ENCODE measurements at places on chromosomes 11 and 22. TPM values are rescaled to one million over a fixed set of nuclear protein-coding genes. Genes with fewer than 3 reads are reported as not detected.

The GPHA2 gene
- not detected for total RNA-seq

The INPPL1 gene
- total RNA-seq = 64.8 TPM

The YAP1 gene
- 91.4 TPM for total RNA-seq

The OR4C15 gene
- total RNA-seq = not detected

The MAPK8IP1 gene
- 11.0 TPM for total RNA-seq

The MRPL17 gene
- 24.3 TPM for total RNA-seq

The NRXN2 gene
- 9.2 TPM for total RNA-seq

The SBF2 gene
- 48.2 TPM for total RNA-seq

The SPTY2D1 gene
- total RNA-seq = 12.3 TPM

The KIRREL3 gene
- 1.1 TPM for total RNA-seq

The SLN gene
- total RNA-seq = not detected

The TIGD3 gene
- 4.3 TPM for total RNA-seq

The OR5AK2 gene
- not detected for total RNA-seq

The FAM181B gene
- total RNA-seq = not detected

The PIWIL4 gene
- 1.1 TPM for total RNA-seq
